ENCODE measurements at places on chromosomes 6 and 20. TPM values are rescaled to one million over a fixed set of nuclear protein-coding genes. Genes with fewer than 3 reads are reported as not detected.

The BFSP1 gene
- 6.4 TPM for total RNA-seq

The VIP gene
- not detected for total RNA-seq

The TGM3 gene
- not detected for total RNA-seq

The PHACTR1 gene
- 0.16 TPM for total RNA-seq

The ETV7 gene
- total RNA-seq = 0.48 TPM

The COL20A1 gene
- total RNA-seq = not detected

The MDFI gene
- total RNA-seq = 123 TPM

The PKIB gene
- total RNA-seq = 2.6 TPM

The GNAS-AS1 gene
- total RNA-seq = 0.72 TPM

The PI3 gene
- total RNA-seq = not detected

The GPLD1 gene
- 0.26 TPM for total RNA-seq

The SALL4 gene
- 3.4 TPM for total RNA-seq

The C6orf132 gene
- 1.5 TPM for total RNA-seq

The CD83 gene
- 0.88 TPM for total RNA-seq

The MAS1 gene
- not detected for total RNA-seq
